Esophagus mucosa (tissue), 1 donor: ENCODE measurements at places on chromosomes 7 and 10. TPM values are rescaled to one million over a fixed set of nuclear protein-coding genes. Genes with fewer than 3 reads are reported as not detected.

- no peak for ATAC-seq
These were observed 27.2 kb downstream of the STEAP1 start for GRCh38 chr7:90181485-90181884.

- ATAC-seq: no peak
These were observed 16.5 kb downstream of the CREB3L2 start for GRCh38 chr7:137985253-137985896.

GRCh38 chr7:11931307-11931706, 99.3 kb upstream of the THSD7A start:
- ATAC-seq: no peak

Gene LDB1
- total RNA-seq: 28.9 TPM

DNA sequence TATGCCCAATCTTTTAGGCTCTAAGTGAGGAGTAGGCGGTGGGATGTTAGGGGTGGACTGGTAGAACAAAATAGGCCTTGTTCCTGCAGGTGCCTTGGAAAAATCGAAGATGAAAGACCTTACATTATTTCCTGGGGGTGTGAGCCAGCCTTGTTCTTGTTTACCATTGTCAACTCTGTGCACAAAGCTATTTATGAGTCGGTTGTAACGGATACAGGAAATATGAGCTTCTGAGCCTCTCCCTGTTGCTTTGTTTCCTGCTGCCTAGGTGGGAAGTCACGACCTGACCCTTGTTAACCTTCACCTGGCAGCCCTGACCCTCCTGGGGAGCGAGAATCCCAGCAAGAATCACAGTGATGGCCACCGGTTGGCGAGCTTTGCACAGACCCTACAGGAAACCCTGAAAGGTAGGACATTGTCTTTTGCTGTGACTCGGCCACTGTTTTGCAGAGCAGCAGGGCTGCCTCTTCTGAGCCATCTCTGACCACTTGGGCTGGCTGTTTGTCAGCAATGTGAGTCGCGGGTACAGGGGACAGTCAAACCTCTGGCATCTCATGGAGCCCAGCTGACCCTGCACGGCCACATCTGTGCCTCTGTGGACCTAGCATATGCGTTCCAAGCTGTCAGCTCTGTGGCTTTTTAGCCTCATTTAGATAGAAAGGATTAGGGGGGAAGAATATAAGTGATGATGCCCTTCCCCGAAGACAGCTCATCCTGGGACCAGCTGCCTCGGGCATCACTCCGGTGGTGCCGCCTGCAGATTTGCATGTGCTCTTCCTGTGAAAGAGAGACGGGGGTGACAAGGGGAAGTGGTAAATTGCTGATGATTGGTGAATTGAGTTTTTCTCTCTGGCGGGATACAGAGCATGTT, 102.1 kb upstream of the ANLN start:
- no peak for ATAC-seq

Gene ANKRD16
- 5.2 TPM for total RNA-seq

Gene C10orf62
- total RNA-seq: 0.16 TPM
